ENCODE measurements at places on chromosomes 6 and 20. TPM values are rescaled to one million over a fixed set of nuclear protein-coding genes. Genes with fewer than 3 reads are reported as not detected.

NR2E1 gene
- total RNA-seq: not detected

GRCh38 chr20:13744352-13744751, 40.4 kb downstream of the ESF1 start:
- no peak for DNase-seq
- no peaks in the 10 kb centered on the region for H3K4me1 ChIP-seq
- H3K27ac ChIP-seq: no peak overlapping the region

LST1 gene
- 2.9 TPM for total RNA-seq

GRCh38 chr6:138691595-138692057, 81.9 kb upstream of the CCDC28A start:
- no peaks in the 10 kb centered on the region for H3K27me3 ChIP-seq
- H3K4me1 ChIP-seq: no peaks in the 10 kb centered on the region
- H3K36me3 ChIP-seq: no peaks in the 10 kb centered on the region
- DNase-seq: peak; percentile 35
- peak overlapping the region; percentile 83 for H3K4me3 ChIP-seq

HDGFL1 gene
- not detected for total RNA-seq

All from stomach (tissue), 19 donors.